ENCODE measurements at places on chromosomes 6 and 20.
A peak's percentile ranks its signal among the peaks of the same experiment; 100 is the strongest.

GRCh38 chr20:54061101-54061881 is 9.1 kb downstream of the BCAS1 start:
- DNase-seq = no peak

DNA sequence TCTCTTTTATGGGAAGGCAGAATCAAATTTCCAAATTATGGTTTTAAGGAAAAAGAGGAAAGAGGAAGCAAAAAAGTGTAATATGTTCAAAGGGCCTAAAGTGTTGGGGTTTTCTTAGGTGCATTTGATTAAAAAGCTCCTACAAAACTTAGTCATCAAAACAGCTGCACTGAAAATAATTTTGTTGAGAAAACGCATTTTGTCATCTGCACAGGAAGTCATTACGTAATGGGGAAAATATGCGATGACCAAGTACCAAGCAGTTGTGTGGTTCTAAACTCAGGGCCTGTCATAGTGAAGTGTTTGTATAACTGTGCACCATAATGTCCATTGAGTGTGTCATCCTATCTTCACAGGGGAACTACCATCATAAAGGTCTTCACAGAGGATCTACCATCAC is 15.6 kb downstream of the HAO1 start:
- no peak for DNase-seq

DNA sequence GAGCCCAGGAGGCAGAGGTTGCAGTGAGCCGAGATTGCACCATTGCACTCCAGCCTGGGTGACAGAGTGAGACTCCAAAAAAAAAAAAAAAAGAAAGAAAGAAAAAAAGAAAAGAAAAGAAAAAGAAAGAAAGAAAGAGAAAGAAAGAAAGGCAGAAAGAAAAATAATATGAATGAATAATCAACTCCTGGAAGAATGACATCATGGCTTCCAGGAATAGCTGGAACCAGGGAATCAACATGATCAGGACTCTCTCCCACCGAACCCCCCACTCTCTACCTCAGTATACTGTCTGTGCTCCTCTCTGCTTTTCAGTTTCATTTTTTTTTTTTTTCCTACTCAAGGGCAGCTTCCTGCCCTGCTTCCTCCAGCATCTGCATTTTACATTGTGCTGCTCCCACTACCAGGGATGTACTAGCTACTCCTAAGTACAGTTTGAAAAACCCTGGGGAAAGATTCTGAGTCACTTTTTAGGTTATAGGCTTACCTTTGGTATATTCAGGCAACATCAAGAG is 19.7 kb upstream of the MTCL3 start:
- DNase-seq = no peak

DNA sequence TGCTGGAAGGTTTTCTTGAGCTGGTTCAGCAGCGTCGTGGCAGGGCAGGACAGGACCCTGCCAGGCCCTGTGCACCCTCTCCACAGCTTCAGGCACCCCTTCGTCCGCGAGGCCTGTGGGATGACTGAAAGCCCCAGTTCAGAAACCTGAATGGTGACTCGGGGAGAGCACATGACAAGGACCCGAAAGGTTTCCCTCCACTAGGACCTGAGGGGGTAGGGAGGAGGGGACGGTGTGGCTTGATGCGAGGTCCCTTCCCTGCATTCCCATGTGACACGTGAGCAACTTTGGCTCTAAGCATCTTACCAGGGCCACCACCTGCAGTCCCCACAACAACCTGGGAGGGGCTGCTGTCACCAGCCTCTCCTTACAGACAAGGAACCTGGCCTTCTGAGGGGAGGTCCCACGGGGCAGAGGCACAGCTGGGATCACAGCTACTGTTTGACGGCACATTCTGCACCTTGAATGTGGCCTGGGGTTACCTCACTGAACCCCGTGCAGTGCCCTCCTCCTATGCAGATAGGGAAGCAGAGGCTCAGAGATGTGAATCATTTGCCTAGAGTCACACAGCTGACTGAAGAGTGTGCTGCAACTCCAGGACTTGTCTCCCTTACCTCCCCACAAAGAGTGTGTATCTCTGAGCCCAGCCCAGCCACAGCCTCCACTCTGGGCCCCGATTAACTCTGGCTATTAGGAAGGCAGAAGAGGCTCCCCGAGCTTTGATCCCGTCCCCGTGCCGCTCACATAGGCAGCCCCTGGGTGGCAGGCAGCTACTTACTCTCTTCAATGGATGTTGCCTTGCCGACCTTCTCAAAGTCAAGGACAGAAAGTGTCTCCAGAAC is 84.6 kb downstream of the PTPN1 start:
- no peak for DNase-seq

DNA sequence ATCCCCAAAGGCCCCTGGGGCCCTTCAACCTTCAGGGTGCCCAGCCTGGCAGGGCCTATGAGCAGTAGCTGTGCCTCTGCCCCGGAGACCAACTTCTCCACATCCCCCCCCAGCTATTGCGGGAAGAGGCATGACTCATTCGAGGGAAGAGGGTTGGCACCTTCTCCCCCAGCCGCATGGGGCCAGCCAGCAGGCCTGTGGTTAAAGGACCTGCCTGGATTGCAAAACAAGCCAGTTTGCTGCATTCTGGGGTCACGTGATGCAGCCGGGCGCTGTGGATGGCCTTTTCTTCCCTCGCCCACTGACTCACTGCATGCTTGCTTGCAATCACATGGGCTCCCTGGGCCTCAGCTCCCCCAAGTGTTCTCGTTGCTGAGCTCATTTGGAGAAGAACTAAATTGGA is 182.5 kb downstream of the MAFB start:
- DNase-seq = peak; percentile 94

- no peak for DNase-seq
Observed at GRCh38 chr6:148614602-148615001, 132.2 kb upstream of the UST start.

DNA sequence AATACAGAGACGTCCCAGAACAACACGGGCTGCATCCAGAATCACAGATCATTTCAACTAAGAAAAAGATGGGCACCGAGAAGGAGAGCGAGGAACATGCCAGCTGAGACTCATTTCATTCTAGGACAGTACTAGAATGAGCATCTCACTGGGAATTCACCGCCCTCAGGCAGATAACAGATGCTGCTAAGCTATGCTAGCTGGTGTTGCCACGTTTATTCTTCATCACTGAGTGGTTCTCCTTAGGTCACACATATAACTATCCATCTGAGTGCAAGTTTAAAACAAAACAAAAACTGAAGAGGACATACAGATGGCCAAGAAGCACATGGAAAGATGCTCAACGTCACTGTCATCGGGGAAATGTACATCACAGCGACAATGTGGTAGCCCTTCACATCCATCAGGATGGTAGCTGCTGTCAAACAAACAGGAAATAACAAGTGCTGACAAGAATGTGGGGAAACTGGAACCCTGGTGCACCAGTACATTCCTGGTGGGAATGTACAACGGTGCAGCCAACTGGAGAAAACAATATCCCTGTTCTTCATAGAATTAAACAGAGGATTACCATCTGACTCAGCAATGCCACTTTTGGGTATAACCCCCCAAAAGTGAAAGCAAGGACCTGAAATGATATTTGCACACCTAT is 97.6 kb downstream of the SLC22A23 start:
- no peak for DNase-seq

DNA sequence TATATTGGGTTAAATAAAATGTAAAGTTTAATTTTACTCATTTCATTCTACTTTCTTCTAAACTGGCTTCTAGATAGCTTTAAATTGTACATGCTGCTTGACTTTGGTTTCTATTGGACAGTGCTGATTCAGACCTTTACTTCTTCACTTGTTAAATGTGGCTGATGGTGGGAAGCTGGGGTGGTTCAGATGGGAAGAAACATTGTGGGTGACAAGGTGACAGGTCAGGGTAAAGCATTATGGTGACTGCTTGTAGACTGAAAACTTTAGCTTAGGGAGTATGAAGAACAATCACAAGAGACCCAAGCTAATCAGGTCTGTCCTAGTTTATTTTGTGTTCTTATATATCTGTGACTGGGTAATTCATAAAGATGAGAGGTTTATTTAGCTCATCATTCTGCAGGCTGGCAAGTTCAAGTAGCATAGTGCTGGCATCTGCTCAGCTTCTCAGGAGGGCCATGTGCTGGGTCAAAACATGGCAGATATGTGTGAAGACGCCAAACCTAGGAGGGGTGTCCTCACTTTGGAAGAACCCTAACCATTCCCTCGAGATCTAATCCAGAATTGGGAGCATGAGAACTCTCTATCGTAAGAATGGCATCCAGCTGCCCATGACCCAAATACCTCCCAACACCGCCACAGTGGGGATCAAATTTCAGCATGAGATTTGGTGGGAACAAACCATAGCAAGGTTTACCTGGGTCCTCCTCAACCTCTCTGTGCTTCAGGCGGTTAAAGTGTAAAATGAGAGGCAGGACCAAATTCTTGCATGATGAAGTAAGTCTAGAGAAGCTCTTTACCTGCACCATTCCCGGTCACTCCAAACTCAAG is 102.8 kb downstream of the FYN start:
- DNase-seq = no peak

GRCh38 chr20:52494244-52494643 is 302.7 kb upstream of the ZFP64 start:
- peak; percentile 70 for DNase-seq

Measured in adrenal gland (tissue), 19 donors.